ENCODE measurements at places on chromosomes 11 and 22.

GRCh38 chr11:1733009-1733715 lies 17.2 kb downstream of the IFITM10 start:
- no peak for DNase-seq

DNA sequence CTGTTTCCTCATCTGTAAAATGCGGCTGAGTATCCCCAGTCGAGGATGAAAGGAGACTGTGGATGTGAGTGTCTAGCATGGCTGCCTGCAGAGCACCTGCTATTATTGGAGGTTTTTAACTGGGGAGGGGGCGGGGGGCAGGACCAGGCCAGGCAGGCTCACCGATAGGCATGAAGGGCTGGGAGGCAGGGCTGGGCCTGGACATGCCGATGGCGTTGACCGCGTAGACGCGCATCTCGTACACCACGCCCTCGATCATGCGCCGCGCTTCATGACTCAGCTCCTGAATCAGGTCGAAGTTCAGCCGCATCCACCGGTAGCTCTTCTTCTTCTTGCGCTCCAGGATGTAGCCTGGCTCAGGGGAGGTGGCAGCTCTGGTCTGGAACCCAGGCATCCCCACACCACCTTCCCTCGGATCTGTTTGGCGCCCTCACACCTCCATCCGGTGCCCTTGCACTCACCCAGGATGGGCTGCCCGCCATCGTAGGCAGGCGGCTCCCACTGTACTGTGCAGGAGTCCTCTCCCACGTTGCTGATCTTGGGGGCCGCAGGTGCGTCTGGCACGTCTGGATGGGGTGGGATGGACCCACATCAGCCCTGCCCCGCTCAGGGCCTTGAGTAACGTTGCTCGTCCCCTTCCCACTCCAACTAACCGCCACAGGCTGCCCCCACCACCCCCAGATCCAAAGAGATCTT lies 15.1 kb downstream of the MYBPC3 start:
- DNase-seq = no peak

GRCh38 chr11:8905528-8906165 lies 5.3 kb upstream of the AKIP1 start:
- no peak for DNase-seq

GRCh38 chr11:40882301-40882700 lies 577.2 kb downstream of the LRRC4C start:
- DNase-seq = peak; percentile 8

- DNase-seq = no peak
Observed at GRCh38 chr11:124753205-124753604, 1.1 kb upstream of the VSIG2 start.

DNA sequence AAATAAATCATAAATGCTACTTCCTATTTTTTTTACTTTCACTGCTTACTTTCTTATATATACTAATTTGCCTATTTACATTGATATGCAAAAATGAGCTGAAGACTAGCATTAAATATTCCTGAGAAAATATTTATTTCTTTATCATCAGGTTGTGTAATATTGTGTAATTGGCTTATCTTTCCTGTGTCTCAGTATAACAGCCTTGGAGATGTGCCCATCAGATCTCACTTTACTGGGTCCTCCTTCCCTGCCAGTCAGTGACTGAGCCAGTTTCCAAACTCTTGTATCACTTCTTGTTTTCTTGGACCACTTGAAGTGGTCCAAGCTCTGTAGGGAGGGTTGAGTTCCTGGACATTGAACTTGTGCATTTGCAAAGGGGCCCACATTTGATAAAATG lies 900.0 kb downstream of the LUZP2 start:
- no peak for DNase-seq

GRCh38 chr11:86513746-86514373 lies 139.2 kb downstream of the CCDC81 start:
- DNase-seq = no peak

DNA sequence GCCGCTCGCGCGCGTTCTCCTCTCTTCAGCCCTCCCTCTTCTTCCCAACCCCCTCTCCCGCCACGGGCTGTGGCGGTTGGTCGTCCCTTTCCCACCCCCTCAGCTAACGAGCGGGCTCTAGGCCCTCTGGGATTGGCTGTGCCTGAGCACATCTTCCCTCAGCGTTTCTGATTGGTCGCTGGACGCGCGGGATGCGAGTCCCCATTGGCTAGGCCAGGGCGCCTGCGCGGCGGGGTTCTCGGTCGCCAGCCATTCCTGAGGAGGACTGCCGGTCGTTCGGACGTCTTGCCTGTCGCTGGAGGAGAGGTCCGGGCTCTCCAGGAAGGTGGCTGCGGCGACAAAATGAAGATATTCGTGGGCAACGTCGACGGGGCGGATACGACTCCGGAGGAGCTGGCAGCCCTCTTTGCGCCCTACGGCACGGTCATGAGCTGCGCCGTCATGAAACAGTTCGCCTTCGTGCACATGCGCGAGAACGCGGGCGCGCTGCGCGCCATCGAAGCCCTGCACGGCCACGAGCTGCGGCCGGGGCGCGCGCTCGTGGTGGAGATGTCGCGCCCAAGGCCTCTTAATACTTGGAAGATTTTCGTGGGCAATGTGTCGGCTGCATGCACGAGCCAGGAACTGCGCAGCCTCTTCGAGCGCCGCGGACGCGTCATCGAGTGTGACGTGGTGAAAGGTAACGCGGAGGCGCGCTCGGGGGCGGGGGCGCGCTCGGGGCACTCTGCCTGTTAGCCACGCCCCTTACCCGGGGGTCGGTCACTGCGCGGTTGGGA lies at the start of gene RBM14:
Gene RBM14 (plus strand): TSS at position 252 of the 776 bp plus-strand sequence. CDS start 91 bp downstream, at position 343.
- DNase-seq = peak; percentile 97

DNA sequence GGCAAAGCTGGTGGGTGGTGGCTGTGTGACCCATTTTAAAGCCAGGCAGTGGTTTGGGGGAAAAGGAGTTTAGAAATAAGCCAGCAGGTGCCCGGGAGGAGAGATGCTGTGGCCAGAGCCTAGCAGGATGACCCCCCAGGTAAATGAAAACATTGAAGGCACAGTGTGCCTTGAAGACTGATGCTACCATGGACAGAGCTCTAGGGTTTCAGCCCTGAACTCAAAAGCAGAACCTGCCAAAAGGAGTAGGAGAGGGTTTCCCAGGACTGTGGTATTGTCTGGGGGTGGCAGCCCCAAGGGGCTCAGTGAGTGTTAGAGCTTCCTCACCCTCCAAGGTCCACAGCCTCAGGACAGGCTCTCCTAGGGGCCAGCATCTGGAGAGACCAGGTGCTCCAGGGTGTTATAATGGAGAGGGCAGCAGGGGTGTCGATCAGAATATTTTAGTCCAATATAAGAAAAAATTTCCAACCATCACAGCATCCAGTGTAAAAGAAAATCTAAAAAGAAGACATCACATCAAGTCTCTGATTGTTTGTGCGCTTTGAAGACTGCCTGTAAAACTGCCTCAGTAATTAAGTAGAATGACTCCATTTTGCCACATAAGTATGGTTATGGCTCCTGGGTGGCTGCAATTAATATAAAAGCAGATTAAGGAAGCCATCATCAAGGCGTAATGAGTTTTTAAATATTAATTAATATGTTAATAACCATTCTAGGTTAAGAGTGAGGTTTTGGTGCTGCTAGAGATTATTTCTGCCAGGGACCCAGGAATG lies 88.6 kb upstream of the LMO1 start:
- no peak for DNase-seq

DNA sequence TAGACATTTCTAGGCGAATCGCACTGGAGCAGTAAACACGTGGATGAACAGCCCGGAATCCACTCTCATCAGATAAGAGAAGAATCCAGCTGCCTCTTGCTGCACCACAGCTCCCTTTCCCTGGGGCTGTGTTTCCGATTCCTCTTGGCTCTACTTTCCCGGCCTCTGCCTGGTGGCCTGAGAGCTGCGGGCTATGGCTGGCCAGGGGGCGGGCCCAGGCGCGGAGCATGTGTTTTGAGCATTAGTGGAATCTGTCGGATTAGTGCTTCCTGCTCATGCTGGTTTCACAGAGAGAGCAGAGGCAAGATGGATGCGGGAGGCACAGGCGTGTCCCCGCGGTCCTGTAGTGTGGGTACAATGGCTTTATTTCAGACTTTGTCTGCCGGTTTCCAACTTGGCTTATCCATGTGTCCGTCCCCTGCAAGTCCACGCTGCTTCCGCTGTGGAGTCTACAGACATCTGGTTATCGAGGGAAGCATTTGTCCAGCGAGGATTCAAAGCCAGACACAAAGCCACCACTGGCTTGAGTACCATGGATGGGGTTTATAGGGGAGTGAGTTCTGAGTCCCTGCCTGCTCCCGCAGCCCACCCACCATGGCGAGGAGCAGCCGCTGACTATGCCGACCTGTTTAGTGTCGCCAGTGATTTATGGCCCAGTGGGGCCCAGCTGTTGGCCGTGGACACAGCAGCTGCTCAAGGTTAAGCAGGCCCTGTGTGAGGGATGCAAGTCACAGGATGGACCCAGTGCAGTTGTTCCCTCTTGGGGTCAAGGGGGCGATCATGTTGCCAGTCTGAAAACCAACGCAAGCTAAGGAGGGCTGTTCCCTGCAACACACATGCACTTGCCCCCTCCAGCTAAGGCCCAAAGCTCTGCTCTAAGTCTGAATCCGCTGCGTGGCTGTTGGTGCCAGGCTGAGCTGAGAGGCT lies 43.3 kb upstream of the EP300 start:
- no peak for DNase-seq

GRCh38 chr22:35842954-35843353 lies 125.3 kb downstream of the APOL5 start:
- DNase-seq = peak; percentile 10

DNA sequence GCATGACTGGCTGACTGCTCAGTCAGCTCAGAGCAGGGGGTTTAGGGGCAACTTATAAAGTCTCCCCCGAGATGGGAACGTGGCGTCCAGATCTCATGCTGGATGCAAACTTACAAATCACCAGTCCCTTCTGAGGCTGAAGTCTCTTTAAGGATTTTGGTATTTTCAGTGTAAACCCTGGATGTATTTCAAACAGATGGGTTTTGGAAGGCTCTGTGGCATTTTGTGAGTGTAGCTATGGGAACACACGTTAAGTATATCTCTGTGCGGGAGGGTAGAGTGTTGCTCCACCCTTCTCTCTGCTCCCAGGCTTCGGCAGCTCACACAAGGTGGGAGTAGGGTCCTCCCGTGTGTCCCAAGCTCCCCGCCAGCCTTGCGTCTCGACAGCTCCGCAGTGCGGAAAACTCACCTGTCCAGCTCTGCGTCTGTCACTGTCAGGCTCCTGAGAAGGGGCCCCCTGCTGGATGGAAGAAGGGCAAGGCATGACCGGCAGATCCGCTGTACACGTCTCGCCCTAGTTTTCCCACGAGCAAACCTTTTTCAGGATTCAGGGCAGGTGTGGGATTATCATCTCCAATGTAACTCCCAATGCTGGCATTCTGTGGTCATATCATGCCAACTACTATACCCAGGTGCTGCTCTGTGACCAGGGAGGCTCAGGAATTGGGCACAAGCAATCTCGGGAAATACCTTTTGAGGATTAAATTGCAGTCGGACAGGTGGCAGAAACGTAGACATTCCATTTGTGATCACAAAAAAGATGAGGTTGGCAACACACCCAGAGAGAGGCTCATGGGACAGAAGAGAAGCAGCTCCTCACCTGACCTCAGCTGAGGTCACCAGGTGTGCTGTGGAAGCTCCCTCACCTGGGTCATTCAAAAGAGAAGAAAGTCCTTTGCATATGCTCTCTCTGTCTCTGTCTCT lies 313.9 kb upstream of the B3GAT1 start:
- no peak for DNase-seq

- DNase-seq = no peak
Observed at GRCh38 chr22:44728761-44729324, 23.5 kb upstream of the ARHGAP8 start.

DNA sequence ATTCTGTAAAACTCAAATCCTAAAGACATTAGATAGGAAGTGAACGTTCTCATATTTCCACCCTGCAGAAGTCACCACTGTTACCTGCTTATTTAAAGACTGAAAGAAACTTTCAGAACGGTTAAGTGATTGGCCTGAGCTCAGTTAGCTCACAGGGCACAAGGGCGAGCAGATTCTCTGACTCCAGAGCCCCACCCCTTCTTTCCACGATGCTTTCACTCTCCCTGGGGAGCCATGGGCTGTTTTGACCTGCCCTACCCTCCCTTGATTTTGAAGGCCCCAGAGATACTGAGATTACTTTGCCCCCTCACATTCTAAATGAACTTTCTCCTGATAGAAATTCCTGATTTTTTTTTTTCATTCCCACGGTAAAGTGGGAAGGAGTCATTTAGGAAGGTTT lies 33.9 kb downstream of the ARHGAP1 start:
- no peak for DNase-seq

DNA sequence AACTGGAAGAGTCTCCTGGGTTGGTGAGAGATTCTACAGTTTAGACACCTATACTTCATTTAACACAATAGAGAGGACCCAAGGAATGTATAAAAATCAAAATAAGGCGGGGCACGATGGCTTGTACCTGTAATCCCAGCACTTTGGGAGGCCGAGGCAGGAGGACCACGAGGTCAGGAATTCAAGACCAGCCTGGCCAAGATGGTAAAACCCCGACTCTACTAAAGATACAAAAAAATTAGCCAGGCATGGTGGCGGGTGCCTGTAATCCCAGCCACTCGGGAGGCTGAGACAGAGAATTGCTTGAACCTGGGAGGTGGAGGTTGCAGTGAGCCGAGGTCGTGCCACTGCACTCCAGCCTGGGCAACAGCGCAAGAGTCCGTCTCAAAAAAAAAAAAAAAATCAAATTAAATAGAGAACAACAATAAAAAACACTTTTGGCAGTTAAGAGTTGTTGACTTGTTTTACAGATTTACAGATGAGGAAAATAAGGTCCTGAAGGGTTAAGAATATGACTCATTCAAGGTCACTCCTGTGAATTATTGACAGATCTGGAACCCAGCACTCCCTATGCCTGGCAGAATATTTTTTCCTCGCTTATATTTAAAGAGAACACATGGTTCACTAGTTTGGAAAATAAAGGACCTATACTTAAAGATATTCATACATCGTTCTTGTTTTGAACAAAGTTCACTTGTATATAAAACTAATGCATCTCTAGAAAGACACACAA lies 5.2 kb downstream of the LGR4 start:
- DNase-seq = no peak

DNA sequence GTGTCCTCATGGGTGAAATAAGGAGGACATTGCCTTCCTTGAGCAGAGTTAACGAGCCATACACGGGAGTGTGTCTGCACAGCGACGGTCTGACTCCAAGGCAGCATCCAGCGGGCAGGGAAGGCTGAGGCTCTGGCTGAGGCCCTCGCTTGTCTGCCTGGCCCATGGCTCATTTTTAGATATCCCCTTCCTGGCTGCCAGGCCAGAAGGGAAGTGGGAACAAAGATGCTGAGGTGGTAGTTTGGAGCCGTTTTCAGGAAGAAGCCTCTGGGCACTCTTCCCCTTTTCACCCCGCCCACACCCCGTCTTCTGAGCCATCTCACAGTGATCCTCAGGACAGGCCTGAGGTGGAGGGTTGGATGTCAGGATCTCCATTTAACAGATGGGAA lies 3.0 kb upstream of the SLCO2B1 start:
- no peak for DNase-seq

GRCh38 chr11:64204464-64204989 lies 2.0 kb upstream of the FERMT3 start:
- DNase-seq = peak; percentile 36

- no peak for DNase-seq
Observed at GRCh38 chr11:21965221-21965620, 227.7 kb upstream of the ANO5 start.

- no peak for DNase-seq
Observed at GRCh38 chr11:111019871-111020670, 225.5 kb upstream of the POU2AF2 start.
